ENCODE measurements at places on chromosomes 1 and 21. TPM values are rescaled to one million over a fixed set of nuclear protein-coding genes. Genes with fewer than 3 reads are reported as not detected.

GRCh38 chr1:44442791-44443190 is 37.7 kb downstream of the RNF220 start:
- DNase-seq: no peak
- H3K36me3 ChIP-seq: no peaks in the 10 kb centered on the region
- H3K27me3 ChIP-seq: peaks cover 3% of the 10 kb centered on the region
- H3K4me1 ChIP-seq: no peaks in the 10 kb centered on the region
- H3K27ac ChIP-seq: no peak overlapping the region

DNA sequence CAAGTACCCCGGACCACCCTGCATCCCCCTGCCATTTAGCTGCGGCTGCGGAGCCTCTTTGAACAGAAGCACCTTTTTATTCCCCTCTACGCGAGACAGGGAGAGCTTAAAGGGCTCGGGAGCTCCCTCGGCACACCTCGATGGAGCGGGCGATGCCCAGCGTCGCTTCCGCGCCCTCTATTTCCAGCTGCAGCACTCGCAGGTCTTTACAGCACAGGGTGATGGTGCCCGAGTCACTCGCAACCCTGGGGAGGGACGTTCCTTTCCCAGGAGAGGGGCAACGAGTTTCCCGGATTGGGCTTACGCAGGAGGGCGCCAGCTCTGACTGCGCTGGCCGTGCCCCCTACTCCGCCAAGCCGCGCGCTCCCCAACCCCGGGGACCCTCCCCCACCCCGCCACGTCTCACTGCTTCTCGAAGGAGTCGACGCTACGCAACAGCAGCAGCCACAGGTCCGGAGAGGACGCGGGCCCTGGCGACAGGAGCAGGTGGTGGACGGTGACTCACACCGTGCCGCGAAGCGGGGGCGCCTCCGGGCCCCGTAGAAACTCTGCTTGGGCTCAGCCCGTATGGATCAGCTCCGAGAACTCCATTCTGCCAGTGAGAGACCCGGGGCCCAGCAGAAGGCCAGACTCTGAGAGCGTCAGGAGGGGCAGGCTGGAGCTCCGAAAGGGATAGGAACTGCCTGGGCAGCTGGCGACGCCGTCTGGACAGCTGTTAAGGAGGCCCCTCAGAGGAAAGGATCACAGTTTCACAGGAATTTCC is 5.8 kb upstream of the FAM167B start:
- no peaks in the 10 kb centered on the region for H3K27me3 ChIP-seq
- peak overlapping the region; percentile 90 for H3K4me3 ChIP-seq
- H3K36me3 ChIP-seq: no peaks in the 10 kb centered on the region
- no peak for DNase-seq

Gene PMF1
- 49.1 TPM for total RNA-seq

GRCh38 chr1:59331686-59332620 is 35.1 kb downstream of the FGGY start:
- no peak for DNase-seq
- H3K4me3 ChIP-seq: no peak overlapping the region
- peaks cover 27% of the 10 kb centered on the region for H3K4me1 ChIP-seq
- H3K27me3 ChIP-seq: no peaks in the 10 kb centered on the region

GRCh38 chr1:4797016-4797410 is 142.6 kb downstream of the AJAP1 start:
- H3K4me3 ChIP-seq: no peak overlapping the region
- H3K27ac ChIP-seq: peak overlapping the region; percentile 68
- peaks cover 9% of the 10 kb centered on the region for H3K27me3 ChIP-seq

Gene CLEC20A
- 0.47 TPM for total RNA-seq

Gene ADAMTS5
- not detected for total RNA-seq

DNA sequence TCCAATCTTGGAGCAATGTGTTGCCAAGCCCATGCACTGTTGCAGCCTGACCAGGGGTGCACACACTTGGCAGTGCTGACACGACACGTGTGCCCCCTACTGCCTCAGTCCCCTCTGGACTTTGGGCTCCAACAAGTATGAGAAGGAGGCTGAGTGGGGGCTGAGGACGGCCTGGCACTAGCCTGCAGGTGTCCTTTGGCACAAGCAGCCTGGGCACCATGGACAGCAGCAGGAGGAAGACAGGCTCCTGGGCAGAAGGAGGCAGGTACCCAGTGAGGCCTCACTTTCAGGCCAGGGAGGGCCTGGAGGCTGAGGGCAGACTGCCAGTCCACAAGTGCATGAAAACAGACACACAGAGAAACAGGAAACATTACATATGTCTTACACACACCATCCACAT is 1702.9 kb upstream of the B3GALT2 start:
- no peaks in the 10 kb centered on the region for H3K36me3 ChIP-seq
- no peak overlapping the region for H3K4me3 ChIP-seq
- no peak overlapping the region for H3K27ac ChIP-seq

DNA sequence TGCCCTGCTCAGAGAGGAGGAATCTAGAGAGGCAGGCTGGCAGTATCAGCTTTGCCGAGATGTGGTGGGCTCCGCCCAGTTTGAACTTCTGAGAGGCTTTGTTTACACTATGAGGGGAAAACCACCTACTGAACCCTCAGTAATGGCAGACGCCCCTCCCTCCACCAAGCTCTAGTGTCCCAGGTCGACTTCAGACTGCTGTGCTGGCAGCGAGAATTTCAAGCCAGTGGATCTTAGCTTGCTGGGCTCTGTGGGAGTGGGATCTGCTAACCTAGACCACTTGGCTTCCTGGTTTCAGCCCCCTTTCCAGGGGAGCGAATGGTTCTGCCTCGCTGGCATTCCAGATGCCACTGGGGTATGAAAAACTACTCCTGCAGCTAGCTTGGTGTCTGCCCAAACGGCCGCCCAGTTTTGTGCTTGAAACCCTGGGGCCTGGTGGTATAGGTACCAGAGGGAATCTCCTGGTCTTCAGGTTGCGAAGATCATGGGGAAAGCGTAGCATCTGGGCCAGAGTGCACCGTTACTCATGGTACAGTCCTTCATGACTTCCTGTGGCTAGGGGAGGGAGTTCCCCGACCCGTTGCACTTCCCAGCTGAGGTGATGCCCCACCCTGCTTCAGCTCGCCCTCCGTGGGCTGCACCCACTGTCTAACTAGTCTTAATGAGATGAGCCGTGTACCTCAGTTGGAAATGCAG is 43.6 kb downstream of the C21orf91 start:
- H3K36me3 ChIP-seq: peaks cover 20% of the 10 kb centered on the region
- H3K4me3 ChIP-seq: peak overlapping the region; percentile 78
- H3K4me1 ChIP-seq: peaks cover 55% of the 10 kb centered on the region
- peak overlapping the region; percentile 81 for H3K27ac ChIP-seq

- no peak overlapping the region for H3K4me3 ChIP-seq
- H3K27ac ChIP-seq: no peak overlapping the region
These were observed 286.4 kb downstream of the PTBP2 start for GRCh38 chr1:97007840-97008604.

Gene LRRC38
- not detected for total RNA-seq

DNA sequence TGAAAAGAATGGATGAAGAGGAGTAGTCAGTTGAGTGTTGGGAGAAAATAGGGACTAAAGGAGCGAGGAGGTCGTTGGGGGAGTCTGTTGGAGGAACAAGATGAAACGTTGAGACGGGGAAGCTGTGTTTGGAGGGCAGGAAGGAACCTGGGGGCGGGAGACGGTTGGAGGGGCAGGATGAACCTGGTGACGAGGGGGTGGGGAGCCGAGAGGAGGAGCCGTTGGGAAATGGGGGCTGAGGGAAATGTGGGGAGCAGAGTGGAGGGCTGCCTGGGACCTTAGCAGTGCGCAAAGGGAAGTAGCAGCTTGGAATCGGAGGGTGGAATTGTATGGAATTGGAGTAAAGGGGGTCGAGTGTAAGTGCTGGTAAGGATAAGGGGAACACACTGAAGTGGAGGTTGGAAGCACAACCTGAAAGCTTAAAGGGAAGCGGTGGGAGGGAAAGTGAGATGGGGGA is 630 bp downstream of the MTF2 start:
- peak overlapping the region; percentile 99 for H3K4me3 ChIP-seq
- DNase-seq: no peak

DNA sequence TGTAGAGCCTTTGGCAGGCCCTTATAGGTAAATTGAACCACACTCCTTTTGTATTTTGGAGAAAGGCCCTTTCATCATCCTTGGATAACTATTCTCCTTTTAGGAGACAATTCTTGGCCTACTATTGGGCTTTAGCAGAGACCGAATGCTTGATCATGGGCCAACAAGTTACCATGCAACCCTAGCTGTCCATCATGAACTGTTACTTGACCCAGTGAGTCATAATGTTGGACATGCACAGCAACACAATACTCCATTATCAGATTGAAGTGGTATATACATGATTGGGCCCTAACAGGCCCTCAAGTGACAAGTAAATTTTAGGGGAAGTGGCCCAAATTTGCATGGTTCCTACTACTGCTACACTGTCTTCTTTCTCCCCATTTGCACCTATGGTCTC is 84.4 kb downstream of the CATSPERE start:
- H3K27me3 ChIP-seq: no peaks in the 10 kb centered on the region
- H3K4me1 ChIP-seq: no peaks in the 10 kb centered on the region
- no peak overlapping the region for H3K4me3 ChIP-seq
- no peak for DNase-seq

Gene EPS8L3
- total RNA-seq: not detected

Gene STIL
- 0.85 TPM for total RNA-seq

Gene TRPM2
- total RNA-seq: 0.31 TPM

- H3K4me1 ChIP-seq: peaks cover 38% of the 10 kb centered on the region
- peak; percentile 59 for DNase-seq
- H3K27me3 ChIP-seq: no peaks in the 10 kb centered on the region
- no peaks in the 10 kb centered on the region for H3K36me3 ChIP-seq
These were observed at the start of gene DISP1 for GRCh38 chr1:222814536-222815439. Gene DISP1, plus strand, starts transcription at chr1:222815039. Its CDS starts 127,785 bp downstream, at chr1:222942824.

DNA sequence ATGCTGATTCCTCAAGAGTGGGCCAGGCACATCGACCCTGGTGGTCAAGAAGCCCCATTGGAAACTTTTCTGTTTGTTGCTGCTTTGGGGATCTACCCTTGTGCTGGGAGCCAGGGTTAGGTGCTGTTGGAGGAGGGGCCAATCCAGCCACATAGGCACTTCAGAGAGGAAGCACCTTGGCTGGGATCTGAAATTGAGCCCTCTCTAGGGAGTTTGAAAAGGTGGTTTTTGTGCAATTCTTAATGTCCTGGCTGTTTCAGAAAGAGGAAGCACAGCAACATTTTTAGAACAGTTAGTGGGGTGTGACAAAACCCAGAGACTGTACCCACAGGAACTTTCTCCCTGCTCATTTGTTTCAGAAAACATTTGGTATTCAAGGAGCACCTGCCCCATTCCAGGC is 17.2 kb upstream of the BEND5 start:
- H3K36me3 ChIP-seq: no peaks in the 10 kb centered on the region
- peak; percentile 28 for DNase-seq
- no peaks in the 10 kb centered on the region for H3K4me1 ChIP-seq
- peaks cover 8% of the 10 kb centered on the region for H3K27me3 ChIP-seq

- no peak for DNase-seq
- peaks cover 1% of the 10 kb centered on the region for H3K27me3 ChIP-seq
- no peaks in the 10 kb centered on the region for H3K36me3 ChIP-seq
- H3K4me1 ChIP-seq: no peaks in the 10 kb centered on the region
- no peak overlapping the region for H3K4me3 ChIP-seq
These were observed 82.1 kb downstream of the DAB1 start for GRCh38 chr1:57341721-57342120.

- DNase-seq: no peak
- H3K4me3 ChIP-seq: peak overlapping the region; percentile 92
- H3K27me3 ChIP-seq: no peaks in the 10 kb centered on the region
- peaks cover 31% of the 10 kb centered on the region for H3K4me1 ChIP-seq
- H3K36me3 ChIP-seq: no peaks in the 10 kb centered on the region
These were observed 2.4 kb upstream of the NFIA start for GRCh38 chr1:61079898-61080336.

- H3K4me1 ChIP-seq: no peaks in the 10 kb centered on the region
- H3K27me3 ChIP-seq: peaks cover 4% of the 10 kb centered on the region
- H3K4me3 ChIP-seq: no peak overlapping the region
- H3K27ac ChIP-seq: peak overlapping the region; percentile 90
These were observed 4.7 kb downstream of the DNALI1 start for GRCh38 chr1:37561133-37562132.

Gene ALDH9A1
- 40.8 TPM for total RNA-seq

DNA sequence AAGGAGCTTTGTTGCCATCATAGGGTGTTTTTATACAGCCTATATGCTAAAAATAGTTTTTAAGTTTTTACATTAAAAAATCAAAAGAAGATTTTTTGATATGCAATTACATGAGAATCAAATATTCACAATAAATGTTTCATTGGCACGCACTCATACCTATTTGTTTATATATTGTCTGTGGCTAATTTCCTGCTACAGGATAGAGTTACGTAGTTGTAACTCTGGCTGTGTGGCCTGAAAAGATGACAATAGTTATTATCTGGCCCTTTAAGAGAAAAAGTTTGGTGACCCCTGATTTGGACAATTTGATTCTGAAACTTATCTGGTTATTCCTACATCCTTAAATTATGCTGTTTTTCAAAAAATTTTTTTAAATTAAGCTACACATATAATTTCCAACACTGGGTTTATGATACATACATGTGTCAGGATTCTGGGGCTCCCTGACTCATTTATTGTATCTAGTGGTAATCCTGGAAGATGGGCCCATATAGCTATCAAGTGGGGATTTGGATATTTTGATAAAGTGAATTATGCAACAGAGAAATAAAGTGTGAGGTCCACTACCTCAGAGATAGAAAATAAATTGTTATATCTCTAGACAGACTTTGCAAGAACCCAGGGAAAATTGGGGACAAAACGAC is 370.2 kb upstream of the LYPLAL1 start:
- no peaks in the 10 kb centered on the region for H3K36me3 ChIP-seq
- H3K4me1 ChIP-seq: no peaks in the 10 kb centered on the region
- DNase-seq: no peak
- H3K27me3 ChIP-seq: peaks cover 9% of the 10 kb centered on the region

DNA sequence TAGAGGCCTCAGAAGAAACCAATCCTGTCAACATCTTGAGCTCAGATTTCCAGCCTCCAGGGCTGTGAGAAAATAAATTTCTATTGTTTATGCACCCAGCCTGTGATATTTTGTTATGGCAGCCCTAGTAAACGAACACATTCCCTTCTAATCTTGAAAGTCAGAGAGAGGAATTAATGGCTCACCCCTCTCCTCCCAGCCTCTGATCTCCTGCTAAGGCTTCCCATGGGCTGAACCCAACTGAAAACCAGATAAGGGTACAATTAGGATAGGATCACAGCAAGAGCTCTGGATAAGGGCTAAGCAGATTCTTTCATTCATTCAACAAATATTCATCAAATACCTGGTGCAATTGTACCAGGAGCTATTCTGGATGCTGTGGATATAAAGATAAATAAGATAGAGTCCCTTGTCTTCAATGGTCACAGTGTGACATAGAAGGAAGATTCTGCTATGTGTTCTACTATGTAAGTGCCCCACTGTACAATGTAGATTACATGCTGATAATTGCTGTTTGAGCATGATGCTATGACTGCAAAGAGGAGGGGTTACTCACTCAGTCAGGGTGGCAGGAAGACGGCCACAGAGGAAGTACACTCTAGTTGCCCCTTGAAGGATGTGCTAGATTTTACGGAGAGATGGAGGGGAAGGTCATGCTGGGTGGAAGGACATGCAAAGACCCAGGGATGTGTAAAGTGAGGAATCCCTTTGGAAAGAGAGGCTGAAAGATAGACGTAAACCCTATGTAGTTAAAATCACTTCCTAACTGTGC is 203.3 kb upstream of the JUN start:
- peaks cover 27% of the 10 kb centered on the region for H3K4me1 ChIP-seq
- H3K4me3 ChIP-seq: peak overlapping the region; percentile 5
- no peak overlapping the region for H3K27ac ChIP-seq
- no peaks in the 10 kb centered on the region for H3K27me3 ChIP-seq
- no peaks in the 10 kb centered on the region for H3K36me3 ChIP-seq

Gene AADACL4
- total RNA-seq: not detected

Data from naive thymus-derived CD8-positive, alpha-beta T cell (primary cell).